ENCODE measurements at places on chromosomes 2 and 18.

- no peak for DNase-seq
Measured at GRCh38 chr2:40286721-40287120, 165.2 kb downstream of the SLC8A1 start.

DNA sequence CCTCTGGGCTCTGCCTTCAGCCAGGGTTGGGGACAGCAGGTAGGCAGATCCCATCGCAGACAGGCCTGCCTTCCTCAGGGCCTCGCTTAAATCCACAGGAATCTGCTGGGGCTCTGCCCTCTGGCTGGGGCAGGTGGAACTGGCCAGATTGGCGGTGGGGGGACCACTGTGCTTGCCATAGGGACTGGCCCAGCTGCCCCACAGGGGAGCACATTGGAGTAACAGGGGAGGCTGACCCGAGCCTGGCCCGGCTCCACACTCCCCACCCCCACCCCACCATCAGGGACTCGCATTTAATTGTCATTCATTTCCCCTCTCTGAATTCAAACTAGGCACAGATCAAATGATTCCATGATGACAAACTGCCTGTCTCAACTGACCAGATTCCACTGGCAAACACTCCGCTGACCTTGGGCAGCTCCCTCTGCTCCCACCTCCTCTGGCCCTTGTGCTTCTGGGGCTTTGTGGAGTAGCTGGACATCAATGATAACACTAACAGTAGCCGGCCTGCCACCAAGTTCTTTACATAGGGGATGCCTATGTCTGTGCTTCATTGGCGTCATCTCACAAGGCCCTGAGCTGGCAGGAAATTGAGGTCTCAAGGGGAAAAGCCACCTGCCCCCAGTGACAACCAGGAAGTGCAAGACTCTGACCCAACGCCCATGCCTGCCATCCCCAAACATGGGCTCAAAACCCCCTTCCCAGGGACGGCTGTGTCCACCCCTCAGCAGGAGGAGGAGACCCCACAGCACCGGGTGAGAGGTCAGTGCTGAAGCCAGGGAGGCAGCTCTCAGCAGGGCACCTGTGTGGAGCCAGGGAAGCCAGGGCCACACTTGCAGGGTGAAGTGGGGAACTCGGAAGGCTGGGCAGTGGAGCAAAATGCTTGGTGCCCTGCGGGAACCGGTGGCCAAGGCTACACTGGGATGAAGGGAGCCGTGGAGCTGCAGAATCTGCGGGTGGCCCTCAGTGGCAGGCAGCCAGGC, 2.1 kb upstream of the B3GNT7 start:
- DNase-seq = no peak

GRCh38 chr18:79257480-79257879, 138.2 kb upstream of the NFATC1 start:
- no peak for DNase-seq

GRCh38 chr2:23695890-23696751, 230.8 kb downstream of the ATAD2B start:
- DNase-seq = no peak

DNA sequence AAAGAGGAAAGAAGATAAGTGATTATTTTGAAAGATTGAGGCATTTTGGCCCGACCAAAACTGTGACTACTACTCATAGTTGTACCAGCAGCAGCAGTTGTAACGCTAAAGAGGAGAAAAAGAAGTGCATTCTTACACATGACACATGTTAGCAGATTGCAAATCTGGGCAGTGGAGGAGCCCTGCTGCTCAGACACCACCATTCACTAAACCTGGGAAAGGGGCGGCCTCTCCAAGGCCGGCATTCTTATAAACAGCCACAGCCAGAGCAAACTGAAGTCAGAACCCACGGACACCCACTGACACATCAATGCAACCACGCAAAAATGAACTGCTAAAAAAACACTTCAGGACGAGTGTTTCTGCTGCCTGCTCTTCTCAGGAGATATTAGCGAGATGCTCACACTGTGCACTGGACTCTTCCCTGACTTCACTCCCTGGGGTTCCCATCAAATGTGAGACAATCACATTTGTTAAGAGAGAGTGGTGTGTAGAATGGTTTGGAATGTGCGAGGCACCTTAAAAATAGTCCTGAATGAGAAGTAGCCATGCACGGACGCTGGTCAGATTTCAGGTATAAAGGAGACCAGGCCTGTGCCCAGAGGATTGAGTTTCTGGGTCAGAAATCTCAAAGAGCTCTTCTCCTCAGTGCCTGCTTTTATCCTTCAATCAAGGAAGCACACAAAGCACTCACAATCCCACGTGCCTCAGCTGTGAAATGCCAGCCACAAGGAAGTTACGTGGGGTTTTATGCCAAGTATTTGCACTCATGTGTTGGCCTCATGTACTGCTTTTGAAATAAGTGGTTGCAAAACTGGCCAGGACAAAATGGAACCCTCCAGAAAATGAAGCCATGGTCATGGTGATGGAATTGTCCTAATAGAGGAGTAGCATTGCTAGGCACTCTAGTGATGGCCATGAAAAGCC, 83.4 kb downstream of the MTCL1 start:
- DNase-seq = no peak

DNA sequence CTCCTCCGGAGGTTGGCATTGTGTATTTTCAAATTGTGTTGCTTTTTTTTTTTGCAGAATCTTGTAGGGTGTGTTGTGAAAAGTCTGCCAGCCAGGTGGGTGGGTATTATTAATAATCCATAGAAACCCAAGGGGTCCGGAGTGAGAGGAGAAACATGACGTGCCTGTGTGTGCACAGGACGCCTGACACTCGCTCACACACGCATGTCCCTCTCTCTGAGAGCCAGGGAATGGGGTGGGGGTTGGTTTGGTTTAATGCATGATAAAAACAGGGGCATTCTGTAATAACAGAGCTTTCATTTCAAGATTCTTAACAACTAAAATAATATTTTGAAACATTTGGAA, 224.8 kb downstream of the FAM210A start:
- no peak for DNase-seq

- no peak for DNase-seq
Measured at GRCh38 chr18:36185901-36186460, 1.3 kb upstream of the MOCOS start.

- peak; percentile 42 for DNase-seq
Measured at GRCh38 chr2:101698014-101698843, 722 bp downstream of the MAP4K4 start.

DNA sequence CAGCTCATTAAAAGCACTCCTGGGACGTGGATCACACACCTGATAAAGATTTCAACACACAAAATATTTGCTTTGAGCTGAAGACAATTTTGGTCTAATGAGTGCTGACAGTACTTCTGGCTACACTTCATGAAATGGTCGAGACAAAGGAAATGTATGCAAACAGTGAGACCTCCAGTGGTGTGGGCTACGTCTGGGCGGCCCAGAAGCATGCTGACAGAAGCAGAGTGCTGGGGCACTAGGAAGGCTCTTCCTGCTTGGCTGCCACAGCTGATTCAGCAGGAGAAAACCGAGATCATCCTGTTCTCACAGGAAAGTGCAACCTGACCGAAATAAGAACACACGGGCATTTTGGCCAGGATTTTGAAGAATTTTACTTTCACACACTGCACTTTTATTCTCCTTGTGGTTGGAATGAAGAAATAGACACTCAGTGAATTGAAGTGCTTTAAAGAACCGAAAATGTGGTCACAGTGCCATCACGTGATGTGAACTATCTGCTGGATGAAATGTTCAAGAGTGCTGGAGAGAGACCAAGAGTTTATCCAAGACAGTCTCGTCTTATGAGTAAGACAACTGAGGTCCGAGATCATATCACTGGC, 149.5 kb downstream of the CCBE1 start:
- DNase-seq = no peak

DNA sequence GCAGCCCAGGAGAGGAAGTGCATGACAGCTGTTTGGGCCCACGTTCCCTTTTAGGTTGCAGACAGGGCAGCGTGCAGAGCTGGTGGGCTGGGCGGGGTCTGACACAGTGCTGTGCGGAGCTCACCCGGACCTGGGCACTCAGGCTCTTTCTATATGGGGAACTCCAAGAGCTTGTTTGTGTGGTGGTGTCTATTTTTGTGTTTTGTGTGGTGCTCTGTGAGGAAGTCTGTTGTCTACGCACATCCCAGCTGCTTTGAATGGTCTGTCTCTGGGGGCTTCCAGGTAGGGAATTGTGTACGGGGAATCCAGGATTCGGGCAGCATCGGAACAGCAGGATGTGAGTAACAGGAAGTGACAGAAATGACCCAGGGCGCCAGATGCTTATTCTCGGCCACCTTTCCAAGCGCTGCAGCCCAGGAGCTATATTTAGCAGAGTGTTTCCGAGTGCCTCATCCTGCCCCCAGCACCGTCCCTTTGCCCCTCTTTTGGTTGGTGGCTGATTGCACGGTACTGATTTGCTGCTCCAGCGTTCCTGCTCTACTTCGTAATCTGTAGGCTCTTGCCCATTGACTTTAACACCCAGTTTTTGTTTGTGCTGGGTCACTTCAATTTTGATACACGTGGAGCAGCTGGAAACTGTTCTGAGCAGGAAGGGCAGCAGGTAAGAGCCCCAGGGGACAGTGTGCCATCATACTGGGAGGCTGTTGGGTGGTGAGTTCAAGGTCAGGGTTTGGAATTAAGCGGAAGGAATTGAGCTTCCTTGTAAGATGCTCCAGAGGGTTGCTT, 64.7 kb downstream of the DGKD start:
- no peak for DNase-seq

GRCh38 chr2:237859533-237860272, at the start of gene RAMP1:
TSS of gene RAMP1 (plus strand) at chr2:237859623. CDS start at chr2:237859676, 53 bp downstream.
- DNase-seq = peak; percentile 30

- DNase-seq = no peak
Measured at GRCh38 chr18:59087391-59087790, 52.3 kb upstream of the SEC11C start.

DNA sequence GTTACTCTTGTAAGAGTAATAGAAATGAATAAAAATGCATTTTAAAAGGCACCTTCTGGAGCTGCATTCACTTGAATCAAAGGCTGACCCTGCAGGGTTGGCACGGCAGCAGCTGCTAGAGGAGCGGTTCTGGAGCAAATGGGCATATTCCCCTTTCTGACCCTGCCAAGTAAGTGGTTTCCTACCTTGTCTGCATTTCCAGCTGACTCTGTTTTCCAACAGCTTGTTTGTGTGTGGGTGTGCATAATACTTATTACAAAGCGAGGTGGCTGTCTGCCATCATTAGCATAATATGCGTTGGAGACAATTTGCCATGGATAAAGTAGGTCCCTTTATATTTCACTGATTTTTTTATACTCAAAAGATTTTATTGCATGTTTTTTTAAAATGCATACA, 21.3 kb upstream of the TTN start:
- DNase-seq = no peak

GRCh38 chr2:109452318-109453305, 161.2 kb downstream of the SEPTIN10 start:
- no peak for DNase-seq

GRCh38 chr2:40721595-40721994, 269.7 kb upstream of the SLC8A1 start:
- no peak for DNase-seq

DNA sequence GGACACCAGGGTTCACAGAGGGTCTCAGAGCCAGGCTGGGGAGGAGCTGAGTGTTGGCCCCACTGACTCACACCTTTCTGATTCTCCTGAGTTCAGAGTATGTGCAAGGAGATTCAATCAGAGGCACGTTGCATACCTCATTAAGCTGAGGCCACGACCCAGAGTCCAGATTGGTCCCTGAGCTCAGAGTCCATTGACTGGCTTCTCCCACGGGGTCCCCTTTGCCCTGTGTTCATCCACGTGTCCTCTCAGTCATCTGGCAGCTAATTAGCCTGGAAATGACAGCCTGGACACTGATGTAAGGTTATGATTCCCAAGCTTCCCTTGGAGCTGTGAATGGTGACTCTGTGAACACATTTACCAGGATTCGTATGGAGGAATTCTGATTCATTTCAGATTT, 267.2 kb downstream of the SH3BP4 start:
- no peak for DNase-seq

DNA sequence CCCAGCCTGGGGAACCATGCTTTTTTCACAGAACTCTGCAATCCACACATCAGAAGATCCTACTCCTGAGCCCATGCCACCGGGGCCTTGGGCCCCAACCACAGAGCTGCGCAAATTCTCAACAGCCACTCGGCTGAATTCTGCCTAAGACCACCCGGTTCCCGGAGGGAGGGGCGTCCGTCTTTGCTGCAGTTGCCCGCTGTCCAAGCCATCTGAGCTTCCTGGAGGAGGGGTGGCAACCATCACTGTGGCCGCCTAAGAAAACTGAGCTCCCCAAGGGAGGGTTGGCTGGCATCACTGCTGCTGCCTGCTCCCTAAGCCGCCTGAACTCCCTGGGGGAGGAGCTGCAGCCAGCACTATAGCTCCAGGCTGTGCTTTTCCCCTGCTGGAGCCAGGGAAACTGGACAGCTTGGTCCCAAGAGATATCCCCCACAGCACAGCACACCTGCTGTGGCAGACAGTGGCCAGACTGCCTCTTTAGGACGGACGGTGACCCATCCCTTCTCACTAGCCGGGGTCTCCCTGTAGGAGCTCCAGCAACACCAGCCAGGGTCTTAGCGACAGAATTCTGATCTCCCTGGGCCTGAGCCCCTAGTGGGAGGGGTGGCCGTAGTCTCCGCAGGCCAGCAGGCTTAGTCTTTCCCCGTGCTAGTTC, 1411.6 kb upstream of the CDH2 start:
- no peak for DNase-seq

DNA sequence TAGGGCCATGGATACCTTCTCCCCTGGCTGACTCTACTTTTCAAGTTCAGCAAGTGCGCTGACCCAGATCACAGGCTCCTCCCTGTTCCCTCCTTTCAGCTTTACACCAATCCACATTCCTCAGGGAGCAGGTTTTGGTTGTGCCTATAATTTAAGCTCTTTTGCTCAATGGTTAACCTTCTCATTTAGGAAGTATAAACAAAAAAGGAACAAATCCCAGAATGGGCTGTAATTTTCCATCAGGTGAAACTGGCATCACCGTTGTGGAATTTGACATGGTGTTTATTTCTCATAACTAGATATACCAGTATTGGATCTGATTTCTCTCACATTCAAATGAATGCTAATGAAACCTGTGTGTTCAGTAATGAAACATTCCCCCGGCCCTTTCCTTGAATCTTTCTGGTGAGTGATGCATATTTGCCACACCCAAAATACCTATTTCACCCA, 13.6 kb downstream of the STRN start:
- DNase-seq = no peak

DNA sequence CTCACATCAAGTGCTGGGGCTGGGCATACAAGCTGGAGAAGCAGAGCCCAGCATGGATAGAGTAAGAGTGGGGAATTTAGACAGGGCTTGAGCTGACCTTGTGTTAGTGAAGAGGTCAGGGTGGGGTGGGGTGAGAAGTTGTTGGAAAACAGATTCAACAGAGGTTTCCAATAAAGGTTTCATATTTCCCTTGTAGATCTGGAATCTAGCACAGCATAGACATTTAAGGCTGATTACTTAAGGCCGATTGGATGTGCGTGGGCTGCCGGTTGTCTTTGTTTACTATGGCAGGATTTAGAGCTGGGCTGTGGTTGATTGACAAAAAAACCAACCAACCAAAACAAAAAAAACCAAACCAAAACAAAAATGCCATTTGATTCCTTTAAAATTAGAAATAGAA, 114.9 kb upstream of the SEC11C start:
- peak; percentile 46 for DNase-seq

All from spinal cord (tissue), 10 donors.